Activated naive CD4-positive, alpha-beta T cell treated with anti-CD3 and anti-CD28 coated beads for 36 hours (primary cell): ENCODE measurements at places on chromosomes 16 and 17. TPM values are rescaled to one million over a fixed set of nuclear protein-coding genes. Genes with fewer than 3 reads are reported as not detected.

The OR1F1 gene
- not detected for total RNA-seq

The KCNH4 gene
- 0.35 TPM for total RNA-seq

The UNC45B gene
- total RNA-seq, result 0.15 TPM

DNA sequence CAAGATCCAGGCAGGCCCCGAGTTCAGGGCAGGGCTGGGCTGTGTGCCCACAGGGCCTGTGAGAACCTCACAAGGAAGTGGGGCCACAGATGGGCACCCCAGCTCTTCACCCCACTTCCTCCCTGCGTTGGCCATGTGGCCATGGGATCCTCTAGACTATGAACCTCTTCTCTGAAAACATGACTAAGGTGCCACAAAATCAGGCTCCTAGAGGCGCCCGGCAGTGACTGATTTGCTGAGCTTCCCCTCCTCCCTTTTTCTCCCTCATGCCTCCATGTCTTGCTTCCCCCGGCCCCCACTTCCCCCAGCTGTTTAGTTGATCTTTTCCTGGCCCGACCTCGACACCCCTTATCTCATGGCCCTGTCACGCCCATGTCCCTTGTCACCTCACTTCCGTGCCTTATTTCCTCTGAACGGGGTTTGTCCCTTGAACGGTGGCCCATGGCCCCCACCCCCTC is 87.1 kb downstream of the KCNJ12 start:
- peak; percentile 41 for DNase-seq
- H3K27me3 ChIP-seq, result peaks cover 6% of the 10 kb centered on the region
- H3K36me3 ChIP-seq, result no peaks in the 10 kb centered on the region
- H3K4me1 ChIP-seq, result peaks cover 16% of the 10 kb centered on the region
- no peak overlapping the region for H3K4me3 ChIP-seq

GRCh38 chr16:15055141-15056053 is 477 bp downstream of the NTAN1 start:
- H3K4me3 ChIP-seq, result peak overlapping the region; percentile 82
- no peak overlapping the region for H3K27ac ChIP-seq
- DNase-seq, result peak; percentile 68
- no peaks in the 10 kb centered on the region for H3K27me3 ChIP-seq
